ENCODE measurements at places on chromosomes 3 and 15.

GRCh38 chr15:36407647-36408046 lies 171.8 kb upstream of the CDIN1 start:
- no peak for DNase-seq

- DNase-seq: no peak
Observed at GRCh38 chr3:114496874-114497273, 203.0 kb downstream of the TIGIT start.

GRCh38 chr15:77027111-77027696 lies 32.3 kb downstream of the PSTPIP1 start:
- peak; percentile 26 for DNase-seq

DNA sequence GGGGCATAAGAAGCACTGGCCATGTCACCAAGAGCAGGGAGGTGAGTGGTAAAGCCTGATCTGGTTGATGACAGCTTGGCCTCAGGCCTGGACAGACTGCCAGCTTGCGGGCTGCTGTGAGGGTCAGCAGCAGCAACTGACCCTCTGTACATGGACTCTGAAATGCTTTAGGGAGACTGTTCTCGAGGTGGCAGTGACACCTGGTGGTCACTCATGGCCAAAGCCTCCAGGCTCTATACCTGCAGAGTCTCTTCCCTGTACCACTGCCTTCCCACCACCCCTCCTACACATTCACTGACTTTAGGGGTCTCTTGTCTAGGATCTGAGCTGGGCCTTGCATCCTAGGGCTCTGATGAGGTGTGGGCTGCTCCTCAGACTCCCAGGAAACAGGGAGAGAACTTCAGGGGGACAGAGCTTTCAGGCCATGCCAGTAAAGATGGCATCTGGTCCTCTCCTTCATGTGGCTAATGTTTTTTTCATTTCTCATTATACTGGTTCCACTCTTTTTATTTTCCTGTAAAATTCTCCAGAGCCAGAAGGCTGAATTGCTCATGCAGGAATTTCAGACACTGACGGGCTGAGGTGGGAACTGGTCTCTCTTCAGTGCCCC lies 17.2 kb upstream of the TIMP4 start:
- DNase-seq: no peak

- no peak for DNase-seq
Observed at GRCh38 chr15:39517122-39517855, 63.6 kb upstream of the THBS1 start.

GRCh38 chr3:128435561-128435960 lies 31.1 kb downstream of the DNAJB8 start:
- no peak for DNase-seq

GRCh38 chr3:149487598-149488197 lies 13.2 kb downstream of the TM4SF4 start:
- no peak for DNase-seq

DNA sequence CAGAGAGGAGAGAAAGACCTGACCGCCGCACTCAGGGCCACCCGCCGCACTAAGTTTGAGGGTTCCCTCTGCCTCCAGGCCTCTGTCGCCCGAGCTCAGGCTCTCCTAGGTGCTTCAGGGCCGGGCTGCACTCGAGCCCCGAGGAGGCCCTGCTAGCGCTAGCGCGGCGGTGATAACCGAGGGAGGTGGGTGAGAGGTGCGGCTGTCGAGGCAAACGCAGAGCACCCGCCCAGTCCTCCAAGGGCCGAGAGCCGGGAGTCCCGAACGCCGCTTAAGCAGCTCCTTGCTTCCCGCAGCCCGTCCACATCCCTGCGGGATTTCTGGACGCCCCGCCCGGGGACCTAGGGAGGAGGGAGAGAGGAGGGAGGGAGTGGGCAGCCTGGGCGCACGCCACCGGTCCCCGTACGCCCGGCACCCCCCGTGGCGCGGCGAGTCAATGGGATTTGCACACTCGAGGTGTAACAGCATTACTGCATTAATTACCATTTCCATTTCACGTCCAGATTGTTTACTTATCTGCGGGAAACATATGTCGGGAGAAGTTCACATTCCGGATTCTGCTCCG lies 6.8 kb downstream of the SOX14 start:
- no peak for DNase-seq

- DNase-seq: no peak
Observed at GRCh38 chr3:145776782-145777408, 384.1 kb downstream of the PLOD2 start.

DNA sequence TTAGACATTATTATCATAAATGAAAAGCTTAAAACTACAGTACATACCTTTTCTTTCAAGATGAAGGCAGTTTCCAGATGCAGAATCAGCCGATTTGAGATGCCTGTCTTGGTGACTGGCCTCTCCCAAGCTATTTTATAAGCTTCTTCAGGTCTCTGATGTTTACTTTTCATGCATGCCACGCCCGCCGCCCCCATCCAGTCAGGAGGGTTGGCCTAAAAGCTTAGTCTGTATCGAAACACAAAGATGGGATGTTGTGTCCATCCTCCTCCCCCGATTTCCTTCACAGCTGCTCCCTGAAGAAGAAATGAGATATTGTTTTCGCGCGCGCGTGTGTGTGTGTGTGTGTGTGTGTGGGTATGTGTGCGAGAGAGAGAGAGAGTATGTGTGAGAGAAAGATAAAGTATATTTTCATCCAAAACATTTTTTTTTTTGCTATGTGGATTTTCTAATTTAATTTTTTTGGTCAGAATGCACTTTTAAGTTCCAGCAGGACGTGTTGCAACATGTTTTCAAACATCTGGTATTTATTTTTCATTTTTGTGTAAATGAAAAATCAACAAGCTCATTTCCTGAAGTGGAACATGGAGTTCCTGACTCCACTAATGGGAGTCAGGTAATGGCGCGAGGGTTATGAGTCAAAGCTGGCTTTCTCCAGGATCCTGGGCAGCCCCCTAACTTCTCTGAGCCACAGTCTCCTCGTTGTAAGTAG lies at the start of gene APOD:
TSS of gene APOD (minus strand) at position 110 of the 712 bp plus-strand sequence. CDS start 4,479 bp downstream, outside the sequence.
- peak; percentile 92 for DNase-seq

DNA sequence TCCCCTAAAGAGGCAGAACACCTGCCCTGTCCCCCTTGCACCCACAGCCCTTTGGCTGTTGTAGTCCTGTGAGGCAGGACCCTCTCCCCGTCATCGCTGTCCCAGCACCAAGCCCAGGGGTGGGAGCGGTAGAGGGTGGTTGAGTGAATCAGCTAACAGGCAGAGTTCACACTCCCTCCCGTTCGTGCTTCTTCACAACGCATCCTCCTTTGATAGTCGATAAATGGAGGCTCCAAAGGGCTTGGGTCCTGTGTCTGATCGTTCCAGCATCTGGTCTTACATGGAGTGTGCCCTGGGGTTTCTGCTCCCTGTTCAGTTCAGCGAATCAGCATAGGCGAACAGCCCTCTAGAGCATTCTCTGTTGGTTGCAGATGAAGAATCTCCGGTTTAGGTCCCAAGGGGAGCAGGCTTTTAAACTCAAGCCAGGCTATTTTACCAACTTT lies 820 bp upstream of the HMCES start:
- no peak for DNase-seq

GRCh38 chr3:115804713-115805119 lies 181.4 kb downstream of the GAP43 start:
- DNase-seq: no peak

All from dorsolateral prefrontal cortex (tissue), 122 donors.